Gastroesophageal sphincter (tissue), 4 donors: ENCODE measurements at places on chromosomes 12 and 14. TPM values are rescaled to one million over a fixed set of nuclear protein-coding genes. Genes with fewer than 3 reads are reported as not detected.

GRCh38 chr12:4327293-4327692, 6.3 kb downstream of the TIGAR start:
- no peak for ATAC-seq

DNA sequence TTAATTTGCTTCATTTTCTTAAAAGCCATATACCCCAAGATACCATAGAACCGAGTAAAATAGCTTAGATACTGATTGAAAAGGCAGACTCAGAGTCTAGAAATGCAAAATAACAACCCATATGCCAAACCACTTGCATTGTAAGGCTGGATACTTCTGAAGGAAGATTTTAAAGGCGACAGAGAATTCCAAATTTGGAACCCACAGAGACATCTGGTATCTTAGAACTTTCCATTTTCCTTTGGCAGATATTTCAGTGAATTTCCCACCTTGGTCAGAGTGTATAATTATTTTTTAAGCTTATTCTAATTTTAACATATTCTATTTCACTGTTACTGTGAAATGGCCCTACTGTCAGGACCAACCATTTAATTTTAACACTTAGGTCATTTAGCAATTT, 186.4 kb upstream of the E2F7 start:
- no peak for ATAC-seq

DNA sequence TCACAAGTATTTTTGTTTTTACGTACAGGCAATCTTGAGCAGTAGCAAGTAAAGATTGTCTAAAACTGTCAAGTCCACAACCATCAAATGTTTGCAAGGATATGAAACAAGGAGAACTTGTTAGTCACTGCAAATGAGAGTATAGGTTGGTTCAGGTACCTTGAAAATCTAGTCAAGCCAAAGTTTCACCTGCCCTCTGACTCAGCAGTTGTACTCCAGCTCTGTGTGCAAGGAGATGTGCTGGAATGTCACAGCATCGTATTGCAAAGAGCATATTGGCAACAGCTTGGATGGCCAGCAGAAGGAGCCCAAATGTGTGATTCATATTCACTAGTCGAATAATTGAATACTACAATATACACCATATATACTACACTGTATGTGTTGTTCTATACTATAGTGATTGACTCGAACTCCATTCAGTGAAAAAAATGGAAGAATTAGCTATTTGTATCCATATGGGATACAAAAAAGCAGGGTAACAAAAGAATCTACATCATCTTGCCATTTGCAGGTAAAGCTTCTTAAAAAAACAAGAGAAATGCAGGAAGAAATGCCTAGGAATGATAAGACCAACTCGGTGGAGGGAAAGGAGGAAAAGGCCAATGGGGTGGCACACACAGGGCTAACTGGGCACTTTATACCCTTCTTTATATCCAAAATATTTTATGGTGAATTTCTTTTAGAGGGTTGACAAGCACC, 44.0 kb downstream of the EID3 start:
- no peak for ATAC-seq

DNA sequence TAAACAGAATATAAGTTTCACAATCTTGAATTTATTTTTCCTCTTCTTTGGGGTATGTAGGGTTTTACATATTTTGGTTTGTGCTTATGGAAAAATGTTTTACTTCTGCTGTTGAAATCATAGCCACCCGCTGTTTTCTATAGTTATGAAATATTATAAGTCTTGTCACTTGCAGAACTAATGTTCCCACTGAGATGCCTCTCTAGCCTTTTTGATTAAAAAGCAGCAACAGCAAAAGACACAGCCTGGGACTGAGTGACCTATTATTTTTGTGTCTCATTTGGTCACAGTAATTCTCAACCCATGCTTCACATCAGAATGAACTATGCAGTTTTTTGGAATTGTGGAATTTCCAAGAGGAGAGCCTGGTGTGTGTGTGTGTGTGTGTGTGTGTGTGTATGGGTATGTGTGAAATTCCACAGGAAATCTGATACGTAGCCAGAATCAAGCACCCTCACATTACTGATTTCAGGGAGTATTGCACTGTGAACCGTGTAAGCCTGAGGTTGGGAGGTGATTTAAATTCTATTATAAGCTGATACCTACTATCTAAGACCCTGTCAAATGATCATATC, 55.7 kb upstream of the FRMD6 start:
- no peak for ATAC-seq

- ATAC-seq, result no peak
These were observed 13.9 kb upstream of the TCP11L2 start for GRCh38 chr12:106288494-106289195.

- no peak for ATAC-seq
These were observed 16.1 kb upstream of the HDAC7 start for GRCh38 chr12:47835831-47836155.

DNA sequence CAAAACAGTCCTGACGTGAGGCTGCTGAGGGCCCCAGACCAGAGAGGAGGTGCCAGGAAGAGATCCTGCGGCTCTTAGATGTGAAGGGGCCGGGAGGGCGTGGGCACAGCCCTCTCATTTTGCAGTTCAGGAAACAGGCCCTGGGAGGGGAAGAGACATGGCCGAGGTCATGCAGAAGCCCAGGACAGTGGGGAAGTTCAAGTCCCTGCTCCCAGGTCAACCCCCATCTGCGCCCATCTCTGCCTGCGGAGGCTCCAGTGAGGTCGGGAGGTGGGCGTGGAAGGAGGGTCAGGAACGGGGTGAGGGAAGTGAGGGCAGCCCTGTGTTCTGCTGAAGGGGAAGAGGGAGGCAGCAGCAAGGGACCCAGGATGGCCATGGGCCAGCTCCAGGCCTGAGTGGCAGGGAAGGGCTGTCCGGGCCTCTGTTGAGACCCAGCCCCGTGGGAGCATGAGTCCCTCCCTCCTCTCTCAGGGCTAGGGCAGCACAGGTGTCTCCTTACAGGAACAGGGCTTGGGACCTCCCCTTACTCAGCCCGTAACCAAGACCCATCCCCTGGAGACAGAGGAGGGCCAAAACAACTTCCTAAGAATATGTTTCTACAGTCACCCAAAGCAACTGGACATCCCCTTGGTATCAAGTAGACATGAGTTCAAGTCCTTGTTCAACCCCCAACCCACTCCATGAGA, 90.8 kb downstream of the LGMN start:
- ATAC-seq, result peak; percentile 72

- no peak for ATAC-seq
These were observed 707.9 kb downstream of the AACS start for GRCh38 chr12:125773033-125773640.

DNA sequence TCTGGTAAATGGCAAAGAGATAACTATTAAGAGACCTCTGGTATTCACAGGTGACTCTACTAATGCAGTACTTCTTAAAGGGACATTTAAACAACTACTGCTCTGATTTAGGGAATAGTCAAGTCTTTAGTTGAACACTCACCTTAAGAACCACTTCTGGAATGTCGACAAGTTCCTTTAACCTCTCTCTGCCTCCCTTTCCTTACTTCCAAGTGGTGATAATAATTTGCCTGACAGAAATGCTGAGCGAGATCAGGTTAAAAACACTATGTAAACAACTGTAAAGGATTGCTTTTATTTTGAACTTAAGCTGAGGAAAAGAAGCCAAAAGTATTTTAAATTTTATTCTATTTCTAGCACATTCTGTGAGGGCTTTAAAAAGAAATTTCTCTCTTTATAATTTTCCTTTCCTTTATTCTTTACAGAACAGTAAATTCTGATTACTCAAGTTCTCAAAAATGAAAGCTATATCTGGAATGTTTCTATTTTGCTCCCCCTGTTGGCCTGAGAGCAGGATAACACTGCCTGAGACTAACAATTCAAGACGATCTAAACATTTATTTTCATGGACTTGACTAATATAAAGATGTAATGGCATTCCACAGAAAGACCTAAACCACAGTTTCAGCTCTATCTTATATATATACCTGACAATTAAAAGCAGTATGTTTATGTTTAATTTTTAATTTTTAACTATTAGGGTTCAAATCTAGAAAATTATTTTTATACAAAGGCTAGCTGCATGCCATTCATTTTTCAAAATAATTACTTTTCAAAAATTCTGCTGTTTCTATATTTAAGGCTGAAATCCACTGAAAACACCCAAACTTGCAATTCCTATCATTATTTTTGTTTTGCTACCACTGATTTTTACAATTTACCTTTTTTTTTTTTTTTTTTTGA, 29.2 kb downstream of the ZCCHC8 start:
- peak; percentile 68 for ATAC-seq

PRB2 gene
- total RNA-seq, result not detected

DNA sequence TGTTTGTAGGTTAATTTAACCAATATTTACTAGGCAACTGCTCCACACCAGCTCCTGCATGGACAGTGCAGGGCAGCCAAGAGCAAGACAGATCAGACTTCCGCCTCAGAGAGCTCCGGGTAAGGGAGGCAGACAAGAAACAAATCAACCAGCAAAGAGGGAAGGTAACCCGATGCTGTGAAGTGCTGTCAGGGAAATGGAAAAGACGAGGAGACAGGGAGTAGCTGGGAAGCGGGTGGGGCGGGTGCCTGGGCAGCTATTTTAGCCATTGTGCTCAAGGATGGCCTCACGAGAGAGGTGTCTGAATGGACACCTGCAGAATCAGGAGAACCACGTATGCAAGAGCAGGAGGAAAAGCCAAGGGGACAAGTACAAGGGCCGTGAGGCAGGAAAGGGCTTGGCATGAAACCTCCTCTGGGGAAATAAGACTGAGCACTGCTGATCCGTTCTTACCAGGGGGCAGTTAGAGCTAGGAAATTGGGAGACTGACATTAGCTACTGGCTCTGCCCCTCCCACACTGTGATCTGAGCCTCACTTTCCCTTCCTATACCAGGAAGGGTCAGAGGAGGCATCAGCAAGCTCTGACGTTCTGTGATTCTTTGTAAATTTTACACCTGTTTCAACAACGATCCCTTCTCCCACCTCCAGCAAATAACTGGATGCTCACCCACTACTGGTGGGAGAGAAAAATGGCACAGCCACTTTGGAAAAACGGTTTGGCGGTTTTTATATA, 6.5 kb upstream of the TMEM119 start:
- no peak for ATAC-seq

- ATAC-seq, result no peak
These were observed 19.7 kb upstream of the NGB start for GRCh38 chr14:77290705-77291104.

FSCB gene
- 0.15 TPM for total RNA-seq

MIP gene
- total RNA-seq, result not detected

FOXG1 gene
- total RNA-seq, result not detected

- ATAC-seq, result no peak
These were observed 99.5 kb downstream of the SETD3 start for GRCh38 chr14:99380991-99381687.

OTOGL gene
- total RNA-seq, result 1.2 TPM

GRCh38 chr14:103008768-103009357, 48.5 kb downstream of the CDC42BPB start:
- no peak for ATAC-seq

PIK3C2G gene
- 0.40 TPM for total RNA-seq

- ATAC-seq, result no peak
These were observed 239.8 kb upstream of the EGLN3 start for GRCh38 chr14:34190717-34191116.

CEP170B gene
- total RNA-seq, result 18.7 TPM

GRCh38 chr12:131636940-131637750, 73.7 kb upstream of the SFSWAP start:
- no peak for ATAC-seq

C12orf50 gene
- not detected for total RNA-seq

DNA sequence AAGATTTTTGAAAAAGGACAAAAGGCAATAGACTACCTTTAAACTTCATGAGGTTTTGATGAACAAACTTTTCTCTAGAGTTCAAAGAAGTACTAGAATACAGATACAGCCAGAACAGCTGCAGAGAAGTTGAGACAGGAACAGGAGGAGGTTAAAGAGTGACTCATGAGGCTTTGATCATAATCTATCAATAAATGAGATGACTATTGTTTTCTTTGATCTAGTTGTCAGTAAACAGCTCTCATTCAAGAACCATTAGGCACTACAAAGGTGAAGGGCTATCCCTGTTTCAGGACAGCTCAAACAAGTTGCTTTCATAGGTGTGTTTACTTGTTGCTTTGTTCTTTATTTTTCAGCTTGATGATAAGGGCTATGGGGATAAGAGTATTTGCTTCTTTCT, 2.4 kb downstream of the WASHC3 start:
- no peak for ATAC-seq
